ENCODE measurements at places on chromosomes 7 and 10. TPM values are rescaled to one million over a fixed set of nuclear protein-coding genes. Genes with fewer than 3 reads are reported as not detected.

PILRA gene
- total RNA-seq = 10.0 TPM

STEAP1 gene
- total RNA-seq = 4.6 TPM

- no peak for DNase-seq
These were observed 12.7 kb upstream of the GJD4 start for GRCh38 chr10:35592441-35592840.

GRCh38 chr7:48337012-48337621, 165.9 kb downstream of the ABCA13 start:
- peak; percentile 38 for DNase-seq

- no peak for DNase-seq
These were observed 285.1 kb upstream of the PFKP start for GRCh38 chr10:2782265-2782664.

DNA sequence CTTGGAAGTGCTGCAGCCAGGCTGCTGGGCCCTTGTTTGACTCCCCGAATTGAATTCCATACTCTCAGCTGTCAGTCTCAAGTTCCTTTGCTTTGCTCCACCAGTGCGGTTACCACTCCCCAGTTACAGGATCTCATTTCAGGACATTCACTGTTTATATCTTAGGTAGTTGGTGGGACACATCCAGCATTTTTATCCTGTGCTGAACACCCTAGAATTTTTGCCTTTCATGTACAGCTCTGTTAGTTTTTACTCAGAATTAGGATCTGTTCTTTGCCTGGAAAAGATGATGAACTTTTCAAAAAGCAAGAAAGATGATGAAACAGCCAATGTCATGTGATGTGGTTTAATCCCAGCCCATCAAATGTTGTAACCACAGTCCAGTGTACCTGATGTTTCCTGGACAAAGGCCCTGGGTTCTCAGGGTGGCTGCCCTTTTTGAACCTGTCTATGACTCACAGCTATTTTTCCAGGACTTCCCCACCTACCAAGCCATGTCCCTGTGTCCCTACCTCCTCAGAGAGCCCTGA, 149.7 kb downstream of the NOC3L start:
- DNase-seq = no peak
